ENCODE measurements at places on chromosomes 11 and 22. TPM values are rescaled to one million over a fixed set of nuclear protein-coding genes. Genes with fewer than 3 reads are reported as not detected.

- H3K4me3 ChIP-seq = no peak overlapping the region
- no peak for DNase-seq
- peaks cover under 1% of the 10 kb centered on the region for H3K4me1 ChIP-seq
- H3K27me3 ChIP-seq = no peaks in the 10 kb centered on the region
- no peak overlapping the region for H3K27ac ChIP-seq
Measured at GRCh38 chr11:121936781-121937447, 179.1 kb downstream of the BLID start.

DNA sequence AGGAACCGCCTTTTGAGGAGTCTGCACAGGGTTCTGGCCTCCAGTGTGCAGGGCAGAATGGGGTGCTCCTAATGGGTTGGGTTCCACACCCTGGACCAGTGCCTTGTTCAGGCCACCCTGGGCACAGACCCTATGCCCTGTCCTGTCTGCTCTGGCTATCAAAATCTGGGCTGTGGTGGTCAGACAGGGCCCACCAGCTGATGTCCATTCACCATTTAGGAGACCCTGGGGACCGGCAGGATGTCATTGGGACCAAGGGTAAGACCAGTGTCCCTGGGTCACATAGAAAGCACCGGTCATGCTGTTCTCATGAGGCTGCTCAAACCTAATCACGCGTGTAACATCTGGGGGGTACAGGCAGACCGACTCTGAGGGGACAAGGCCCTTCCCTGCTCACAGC, 37.3 kb downstream of the PARVG start:
- H3K27me3 ChIP-seq = no peaks in the 10 kb centered on the region
- DNase-seq = no peak
- no peaks in the 10 kb centered on the region for H3K36me3 ChIP-seq
- no peak overlapping the region for H3K4me3 ChIP-seq

GRCh38 chr22:39723899-39724351, 153.4 kb downstream of the CACNA1I start:
- H3K36me3 ChIP-seq = no peaks in the 10 kb centered on the region
- no peaks in the 10 kb centered on the region for H3K27me3 ChIP-seq
- no peak overlapping the region for H3K4me3 ChIP-seq
- DNase-seq = no peak
- H3K27ac ChIP-seq = no peak overlapping the region
- H3K4me1 ChIP-seq = no peaks in the 10 kb centered on the region

GRCh38 chr11:125990244-125990643, 44.4 kb downstream of the VSIG10L2 start:
- H3K36me3 ChIP-seq = no peaks in the 10 kb centered on the region
- no peak overlapping the region for H3K27ac ChIP-seq
- DNase-seq = peak; percentile 58
- H3K27me3 ChIP-seq = no peaks in the 10 kb centered on the region
- H3K4me1 ChIP-seq = no peaks in the 10 kb centered on the region

Gene TMEM45B
- total RNA-seq = 17.7 TPM

Gene OR10A2
- not detected for total RNA-seq

DNA sequence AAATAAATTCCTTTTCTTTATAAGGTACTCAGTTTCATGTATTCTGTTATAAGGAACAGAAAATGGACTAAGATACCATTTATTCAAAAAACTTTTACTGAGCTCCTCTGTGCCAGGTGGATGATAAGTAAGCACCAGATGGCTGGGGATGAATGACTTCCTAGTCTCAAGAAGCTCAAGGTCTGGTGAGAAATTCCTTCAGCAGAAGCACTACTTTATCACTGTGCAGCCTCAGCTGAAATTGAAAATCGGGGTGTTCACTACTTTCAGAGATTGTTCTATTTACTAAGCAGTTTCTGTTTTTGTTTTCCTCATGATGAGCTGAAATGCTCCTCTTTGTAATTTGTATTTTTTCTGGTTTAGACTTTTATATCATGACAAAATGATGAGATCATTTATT, 7.8 kb downstream of the LDHAL6A start:
- H3K27me3 ChIP-seq = no peaks in the 10 kb centered on the region
- no peaks in the 10 kb centered on the region for H3K4me1 ChIP-seq
- no peaks in the 10 kb centered on the region for H3K36me3 ChIP-seq
- no peak for DNase-seq

- H3K4me1 ChIP-seq = no peaks in the 10 kb centered on the region
- H3K27ac ChIP-seq = no peak overlapping the region
- H3K36me3 ChIP-seq = peaks cover 9% of the 10 kb centered on the region
- H3K4me3 ChIP-seq = no peak overlapping the region
Measured at GRCh38 chr11:18369398-18369797, 25.0 kb upstream of the LDHA start.

GRCh38 chr11:31763296-31763695, 47.8 kb downstream of the PAX6 start:
- H3K27me3 ChIP-seq = no peaks in the 10 kb centered on the region
- H3K36me3 ChIP-seq = no peaks in the 10 kb centered on the region
- DNase-seq = no peak

All from kidney (tissue), 22 donors.